NCI-H1092 (cell line): ENCODE measurements at places on chromosomes 13 and 19.

- DNase-seq: no peak
Observed at GRCh38 chr13:39048806-39049205, 10.6 kb downstream of the NHLRC3 start.

- no peak for DNase-seq
Observed at GRCh38 chr13:42786715-42787114, 5.3 kb downstream of the FAM216B start.

GRCh38 chr13:38042771-38043170 is 173.2 kb upstream of the TRPC4 start:
- DNase-seq: no peak

DNA sequence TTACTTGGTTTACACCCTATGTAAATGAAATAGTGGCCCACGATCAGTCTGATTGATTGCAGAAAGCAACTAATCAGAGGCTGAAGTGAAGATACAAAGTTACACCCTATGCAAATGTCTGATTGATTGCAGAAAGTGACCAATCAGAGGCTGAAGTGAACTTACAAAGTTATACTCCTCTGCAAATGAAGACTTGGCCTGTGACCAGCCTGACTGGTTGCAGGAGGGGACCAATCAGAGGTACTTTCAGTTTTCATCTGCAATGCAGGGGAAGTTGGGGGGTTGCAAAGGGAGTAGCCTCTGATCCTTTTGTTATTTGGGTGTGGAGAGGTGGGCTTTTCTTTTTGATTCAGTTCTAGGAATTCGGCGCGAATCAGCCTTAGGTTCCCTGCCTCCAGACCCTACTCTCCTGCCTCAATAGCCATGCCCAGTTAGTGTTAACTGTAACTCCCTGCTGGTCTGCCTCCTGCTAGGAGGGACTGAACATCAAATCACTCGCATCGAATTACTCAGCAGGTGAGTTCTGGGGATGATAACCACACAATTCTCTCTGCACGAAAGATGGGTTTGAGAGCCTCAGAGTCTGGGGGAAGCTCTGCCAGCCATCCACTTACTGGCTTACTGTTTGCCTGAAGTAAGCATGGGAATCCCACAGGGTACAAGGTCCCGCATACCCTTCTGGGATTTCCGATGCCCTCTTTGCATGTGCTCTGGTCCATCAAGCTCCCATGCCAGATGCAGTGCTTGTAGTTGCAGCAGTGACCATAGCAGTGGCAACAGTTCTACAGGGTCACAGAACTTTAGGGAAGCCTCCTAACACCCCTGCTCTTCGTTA is 7.5 kb downstream of the ARL11 start:
- no peak for DNase-seq

GRCh38 chr13:51058461-51059167 is 52.5 kb downstream of the C13orf42 start:
- no peak for DNase-seq

DNA sequence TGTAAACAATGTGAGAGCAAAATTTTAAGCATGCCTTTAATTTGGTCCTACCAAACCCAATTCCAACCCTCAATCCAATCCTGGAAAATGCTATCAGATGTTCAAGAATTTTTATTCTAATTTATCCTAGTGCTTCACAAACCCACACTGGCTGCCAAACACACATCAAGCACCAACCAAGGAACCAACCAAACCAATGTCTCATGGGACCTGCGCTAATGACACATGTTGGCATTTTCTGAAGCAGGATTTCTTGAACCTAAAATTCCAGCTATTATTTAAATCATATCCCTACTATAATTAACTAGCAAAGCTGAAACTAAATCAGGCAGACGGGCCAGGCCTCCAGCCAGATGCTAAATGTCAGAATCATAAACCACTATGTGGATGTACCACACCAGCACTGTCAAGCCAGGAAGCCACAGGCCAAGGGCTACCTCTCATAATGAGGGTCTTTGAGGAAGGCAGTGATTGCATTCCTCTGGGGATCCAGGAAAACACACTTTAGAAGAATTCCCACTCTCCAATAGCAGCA is 5.8 kb downstream of the LATS2 start:
- no peak for DNase-seq

DNA sequence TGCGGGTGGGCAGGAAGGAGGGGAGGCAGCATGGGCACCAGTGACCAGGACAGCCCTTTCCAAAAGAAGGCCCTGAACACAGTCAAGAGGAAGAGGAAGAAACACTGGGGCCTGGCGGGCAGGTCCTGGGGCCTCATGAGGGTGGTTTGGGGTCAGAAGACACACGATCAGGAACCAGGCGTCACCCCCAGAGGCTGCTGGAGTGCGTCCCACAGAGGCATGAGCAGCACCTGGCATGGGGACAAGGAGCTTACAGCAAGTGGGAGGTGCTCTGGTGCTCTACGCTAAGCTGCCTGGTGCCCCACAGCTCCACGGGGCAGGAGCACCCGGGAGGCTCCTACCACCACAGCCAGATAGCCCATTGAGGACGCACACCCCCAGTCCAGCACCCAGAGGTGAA is 20.0 kb downstream of the ELL start:
- no peak for DNase-seq

DNA sequence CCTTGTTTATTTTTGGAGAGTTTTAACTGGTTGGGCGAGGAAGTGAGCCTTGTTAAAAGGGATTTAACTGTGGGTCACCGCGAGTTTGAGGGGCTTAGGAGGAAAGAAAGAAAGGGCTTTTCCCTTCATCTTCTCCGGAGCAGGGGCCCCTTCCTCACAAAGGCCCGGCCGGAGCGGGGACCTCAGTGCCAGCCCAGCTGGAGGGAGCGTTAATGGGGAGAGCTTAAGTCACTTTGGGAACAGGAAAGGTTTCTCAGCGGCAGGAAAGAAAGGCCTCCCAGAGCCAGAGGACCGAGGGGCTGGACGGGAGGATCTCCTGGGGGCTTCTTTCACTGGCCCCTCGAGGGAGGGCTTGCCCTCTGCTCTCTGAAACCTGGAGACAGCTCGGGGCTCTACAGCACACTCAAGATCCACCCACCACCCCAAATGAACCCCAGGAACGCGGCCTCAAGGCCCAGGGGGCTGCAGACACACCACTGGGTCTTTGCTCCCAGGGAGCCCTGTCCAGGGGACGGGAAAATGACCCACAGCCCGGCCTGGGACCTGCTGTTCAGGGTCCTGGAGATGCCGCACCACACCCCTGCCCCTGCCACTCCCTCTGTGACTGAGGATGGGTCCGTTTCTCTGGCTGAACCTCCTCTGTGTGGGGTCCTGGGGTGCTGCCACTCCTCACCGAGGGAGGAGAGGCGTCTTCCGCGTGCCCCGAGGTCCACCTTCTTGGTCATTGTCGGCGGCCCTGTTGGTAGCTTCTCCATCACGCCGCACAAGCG is 128.3 kb downstream of the URI1 start:
- no peak for DNase-seq

GRCh38 chr19:11506101-11506555 is 489 bp upstream of the ZNF653 start:
- DNase-seq: no peak

DNA sequence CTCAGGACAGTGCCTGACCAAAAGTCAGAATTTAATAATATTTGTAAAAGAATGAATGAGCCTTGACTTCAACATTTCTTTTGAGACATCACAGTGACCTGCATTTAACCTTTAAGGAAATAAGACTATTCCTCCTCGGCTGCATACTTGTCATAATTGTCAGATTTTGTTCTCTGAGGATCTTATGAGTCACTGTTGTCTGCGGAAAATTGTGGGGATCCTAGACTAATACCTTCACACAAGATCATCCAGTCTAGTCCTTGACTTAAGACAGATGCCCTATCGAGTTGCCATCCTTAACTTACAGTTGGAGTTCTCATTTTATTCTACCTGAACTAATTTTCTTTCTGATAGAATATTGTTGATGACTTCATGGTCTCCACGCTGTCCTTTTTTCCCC is 198.4 kb downstream of the DLEU7 start:
- no peak for DNase-seq

- DNase-seq: no peak
Observed at GRCh38 chr19:49539192-49539952, 11.6 kb downstream of the RCN3 start.

DNA sequence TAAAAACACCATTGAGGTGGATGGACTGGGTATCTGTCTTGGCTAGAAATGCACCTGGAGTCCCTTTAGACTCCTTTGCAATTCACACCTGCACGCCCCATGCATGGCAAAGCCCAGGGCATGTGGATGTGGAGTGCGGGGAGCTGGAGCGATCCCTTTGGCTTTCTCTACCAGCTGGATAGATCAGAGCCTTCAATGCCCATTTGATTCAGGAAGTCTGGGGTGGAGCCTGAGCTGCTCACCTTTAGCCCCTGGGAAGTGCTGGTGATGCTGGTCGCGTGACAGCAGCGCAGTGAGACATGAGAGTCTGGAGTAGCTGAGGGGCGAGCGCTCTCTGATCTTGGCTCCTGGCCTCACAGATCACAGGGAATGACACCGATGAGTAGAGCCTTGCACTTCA is 4.8 kb upstream of the ZNF536 start:
- no peak for DNase-seq

DNA sequence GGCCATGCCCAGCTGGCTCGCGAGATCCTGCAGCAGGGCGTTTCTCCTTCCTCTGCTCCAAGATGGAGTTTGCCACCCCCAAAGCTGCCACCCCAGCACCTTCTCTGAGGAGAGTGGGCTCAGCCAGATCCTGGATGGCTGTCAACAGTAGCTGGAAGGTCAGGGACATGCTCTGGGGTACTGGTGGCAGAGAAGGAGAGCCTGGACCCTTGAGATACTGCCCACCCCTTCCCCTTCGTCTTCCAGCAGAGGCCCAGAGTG is 11.6 kb downstream of the IRGC start:
- DNase-seq: no peak

DNA sequence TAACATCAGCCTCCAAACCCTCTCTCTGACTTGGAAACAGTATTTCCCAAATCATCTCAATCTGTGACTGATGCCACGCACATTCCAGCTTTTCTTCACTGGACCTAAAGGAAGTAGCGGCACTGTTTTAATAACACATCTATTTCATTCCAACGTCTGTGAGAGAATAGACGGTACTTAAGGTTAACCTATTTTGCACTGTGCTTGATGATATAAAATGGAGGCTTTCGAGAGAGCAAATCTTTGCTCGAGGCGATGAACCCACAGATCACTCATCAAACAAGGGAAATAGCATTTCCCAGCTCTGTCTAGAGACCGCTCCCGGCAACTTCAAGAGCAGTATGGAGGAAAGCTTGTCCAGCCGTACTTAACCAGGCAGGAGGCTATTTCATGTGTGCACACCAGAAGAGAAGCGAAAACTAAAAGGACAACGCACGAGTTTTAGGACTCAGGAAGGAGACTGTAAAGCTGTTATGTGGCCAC is 2.9 kb downstream of the UBL3 start:
- peak; percentile 14 for DNase-seq

- DNase-seq: no peak
Observed at GRCh38 chr13:53159431-53159830, 130.8 kb downstream of the OLFM4 start.

GRCh38 chr19:45814851-45815480 is at the start of gene RSPH6A:
RSPH6A (minus strand) TSS chr19:45815308; CDS start chr19:45815176, 132 bp downstream.
- DNase-seq: no peak

GRCh38 chr13:62176051-62176450 is 760.4 kb upstream of the PCDH20 start:
- DNase-seq: no peak

- no peak for DNase-seq
Observed at GRCh38 chr13:88000239-88000638, 329.1 kb downstream of the SLITRK5 start.

GRCh38 chr13:30331331-30331771 is 24.0 kb upstream of the KATNAL1 start:
- no peak for DNase-seq

DNA sequence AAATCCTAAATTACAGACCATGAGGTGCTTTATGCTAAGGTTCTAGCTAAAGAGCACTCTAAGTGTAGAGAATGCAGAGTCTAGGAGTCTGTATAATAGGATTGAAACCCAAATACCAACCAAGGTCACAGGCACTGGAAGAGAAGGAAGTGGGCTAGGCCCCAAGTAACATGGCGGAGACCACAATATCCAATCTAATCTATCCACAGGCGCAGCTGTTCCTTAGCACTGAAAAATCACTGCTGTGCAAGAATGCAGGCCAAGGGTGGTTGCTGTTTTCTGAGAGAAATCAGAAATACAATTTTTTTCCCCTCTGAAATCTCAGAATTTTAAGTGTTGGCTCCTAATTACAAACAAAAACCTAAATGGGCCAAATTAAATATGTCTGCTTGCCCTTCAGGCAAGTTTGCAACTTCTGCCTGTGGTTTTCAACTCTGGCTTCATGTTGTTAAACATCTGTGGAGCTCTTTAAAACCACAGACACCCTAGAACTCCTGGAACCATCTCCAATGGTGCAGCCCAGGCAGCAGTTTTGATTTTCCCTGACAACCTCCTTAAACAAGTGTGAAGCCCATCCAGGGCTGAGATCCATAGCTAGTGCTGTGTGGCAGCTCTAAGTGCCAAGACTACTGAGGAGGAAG is 6.1 kb downstream of the RANBP3 start:
- no peak for DNase-seq

DNA sequence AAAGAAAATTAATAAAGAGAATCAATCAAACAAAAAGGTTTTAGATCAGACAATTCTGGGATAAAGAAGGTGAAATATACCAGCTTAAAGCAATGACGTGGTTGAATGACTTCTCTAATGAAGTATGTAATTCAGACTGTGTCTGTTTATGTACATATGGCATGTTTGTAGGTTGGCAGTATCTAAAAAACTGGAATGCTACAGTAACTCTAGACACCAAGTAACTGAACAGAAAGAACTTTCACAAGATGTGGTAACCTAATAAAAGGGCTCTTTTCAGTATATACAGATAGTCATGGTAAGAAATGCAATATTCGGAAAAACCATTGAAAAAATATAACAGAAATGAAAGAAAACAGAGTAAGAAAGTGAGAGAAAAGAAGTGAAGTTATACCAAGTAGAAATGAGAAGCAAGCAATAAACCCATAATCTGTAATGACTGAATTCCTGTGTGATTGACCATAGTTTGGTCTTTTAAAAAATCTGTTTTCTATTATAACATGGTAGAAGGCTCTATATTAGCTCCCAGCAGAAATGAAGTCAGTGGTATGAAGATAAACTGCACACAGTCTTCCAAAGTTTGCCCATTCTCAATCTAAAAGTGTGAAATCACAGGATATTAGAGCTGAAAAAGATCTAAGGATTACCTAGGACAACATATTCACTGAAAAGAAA is 31.4 kb downstream of the ELF1 start:
- DNase-seq: no peak

DNA sequence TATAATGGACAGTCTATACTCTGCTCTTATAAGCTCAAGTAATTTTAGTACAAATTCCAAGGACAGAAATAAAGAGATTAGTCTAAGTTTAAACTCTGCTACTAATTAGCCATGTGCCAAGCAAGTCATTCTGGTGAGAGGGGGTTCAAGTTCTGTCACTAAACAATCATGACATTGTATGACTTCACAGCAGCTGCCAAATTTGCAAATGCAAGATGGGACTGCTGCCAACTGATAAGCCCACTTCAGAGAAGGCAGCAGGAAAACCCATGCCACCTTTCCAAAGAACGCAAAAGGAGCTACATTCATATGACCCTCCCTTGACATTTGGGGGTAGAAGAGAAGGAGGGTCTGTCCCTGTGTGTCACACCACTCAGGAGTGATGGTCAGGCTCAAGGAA is 60.7 kb upstream of the RFXAP start:
- DNase-seq: peak; percentile 75
